ENCODE measurements at places on chromosomes 3 and 15.

DNA sequence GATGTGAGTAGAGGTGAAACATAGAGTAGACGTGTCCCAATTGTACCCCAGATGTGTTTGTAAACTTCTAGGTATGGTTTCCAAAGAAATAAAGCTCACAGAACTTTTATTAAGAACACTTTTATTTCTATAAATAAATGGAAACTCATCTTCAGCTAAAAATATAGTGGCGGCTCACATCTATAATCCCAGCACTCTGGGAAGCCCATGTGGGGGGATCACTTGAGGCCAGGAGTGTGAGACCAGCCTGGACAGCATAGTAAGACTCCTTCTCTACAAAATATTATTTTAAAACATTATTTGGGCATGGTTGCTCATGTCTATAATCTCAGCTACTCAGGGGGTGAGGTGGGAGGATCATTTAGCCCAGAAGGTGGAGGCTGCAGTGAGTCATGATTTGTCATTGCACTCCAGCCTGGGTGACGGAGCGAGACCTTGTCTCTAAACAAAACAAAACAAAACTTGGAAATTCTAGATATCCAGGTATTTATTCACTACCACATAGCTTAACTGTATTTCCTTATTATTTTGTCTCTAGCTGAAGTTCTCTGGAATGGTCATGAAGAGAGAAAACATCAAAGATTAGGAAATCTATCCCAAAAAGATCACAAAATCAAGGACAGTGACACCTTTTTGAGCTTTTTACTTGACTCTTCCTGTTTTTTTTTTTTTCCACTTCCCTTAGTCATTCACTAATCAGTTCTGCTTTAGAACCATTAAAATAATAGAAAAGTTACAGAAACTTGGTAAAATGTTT, 258.1 kb downstream of the TIGIT start:
- no peak for DNase-seq

DNA sequence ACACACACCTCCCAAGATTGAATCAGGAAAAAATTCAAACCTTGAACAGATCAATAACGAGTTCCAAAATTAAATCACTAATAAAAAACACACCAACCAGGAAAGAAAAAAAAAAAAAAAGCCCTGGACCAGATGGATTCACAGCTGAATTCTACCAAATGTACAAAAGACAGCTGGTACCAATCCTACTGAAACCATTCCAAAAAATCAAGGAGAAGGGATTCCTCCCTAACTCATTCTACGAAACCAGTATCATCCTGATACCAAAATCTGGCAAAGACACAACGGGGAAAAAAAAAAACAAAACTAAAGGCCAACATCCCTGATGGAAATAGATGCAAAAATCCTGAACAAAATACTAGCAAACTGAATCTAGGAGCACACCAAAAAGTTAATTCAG, 54.4 kb upstream of the SLC12A8 start:
- DNase-seq: no peak

GRCh38 chr3:31227131-31227562, 305.6 kb upstream of the STT3B start:
- DNase-seq: no peak

- DNase-seq: no peak
Observed at GRCh38 chr15:100093211-100094126, 248.3 kb downstream of the ADAMTS17 start.

DNA sequence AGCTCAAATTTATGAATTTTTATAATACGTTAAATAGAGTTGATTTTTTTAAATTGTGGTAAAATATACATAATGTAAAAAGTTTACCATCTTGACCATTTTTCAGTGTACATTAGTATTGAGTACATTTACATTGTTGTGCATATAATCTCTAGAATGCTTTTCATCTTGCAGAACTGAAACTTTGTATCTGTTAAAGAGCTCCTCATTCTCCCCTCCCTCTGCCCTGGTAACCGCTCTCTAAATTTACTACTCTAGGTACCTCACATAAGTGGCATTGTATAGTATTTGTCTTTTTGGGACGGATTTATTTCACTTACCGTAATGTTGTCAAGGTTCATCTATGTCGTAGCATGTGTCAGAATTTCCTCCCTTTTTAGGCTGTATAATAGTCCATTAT, 13.6 kb downstream of the TBC1D23 start:
- no peak for DNase-seq
